ENCODE measurements at places on chromosomes 3 and 15.

DNA sequence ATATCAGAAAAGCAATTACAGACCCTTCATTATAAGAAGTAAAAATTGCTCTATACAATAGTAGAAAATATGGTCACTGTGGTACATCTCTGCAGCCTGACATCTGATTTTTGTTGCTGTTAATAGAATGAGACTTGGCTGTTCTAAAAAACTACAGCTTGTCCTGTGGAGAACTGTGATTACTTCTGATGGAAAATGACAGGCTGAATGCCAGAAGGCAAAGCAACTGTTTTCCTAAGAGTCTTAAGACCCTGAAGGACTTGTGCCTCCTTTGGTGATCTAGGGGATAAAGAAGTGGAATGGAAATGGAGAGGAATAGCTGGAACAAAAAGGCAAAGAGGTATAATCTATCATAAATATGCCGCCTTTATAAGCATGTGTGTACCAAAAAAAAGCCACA, 314.8 kb downstream of the BCHE start:
- no peak for DNase-seq

- no peak for DNase-seq
These were observed 1.8 kb downstream of the MKRN2 start for GRCh38 chr3:12558706-12559105.

GRCh38 chr3:32960404-32961170, 9.1 kb downstream of the CCR4 start:
- no peak for DNase-seq

GRCh38 chr15:38071211-38071972, 137.0 kb downstream of the TMCO5A start:
- DNase-seq: no peak

- DNase-seq: no peak
These were observed 76.8 kb upstream of the C15orf61 start for GRCh38 chr15:67444100-67444499.

Data from mesenchymal stem cell (in vitro differentiated cells and primary cell).